Type B pancreatic cell (in vitro differentiated cells): ENCODE measurements at places on chromosomes 5 and 9. TPM values are rescaled to one million over a fixed set of nuclear protein-coding genes. Genes with fewer than 3 reads are reported as not detected.

Gene CCDC171
- total RNA-seq: 1.5 and 7.4 TPM in 2 replicates

Gene SLF1
- total RNA-seq: 6.5 and 17.5 TPM in 2 replicates

DNA sequence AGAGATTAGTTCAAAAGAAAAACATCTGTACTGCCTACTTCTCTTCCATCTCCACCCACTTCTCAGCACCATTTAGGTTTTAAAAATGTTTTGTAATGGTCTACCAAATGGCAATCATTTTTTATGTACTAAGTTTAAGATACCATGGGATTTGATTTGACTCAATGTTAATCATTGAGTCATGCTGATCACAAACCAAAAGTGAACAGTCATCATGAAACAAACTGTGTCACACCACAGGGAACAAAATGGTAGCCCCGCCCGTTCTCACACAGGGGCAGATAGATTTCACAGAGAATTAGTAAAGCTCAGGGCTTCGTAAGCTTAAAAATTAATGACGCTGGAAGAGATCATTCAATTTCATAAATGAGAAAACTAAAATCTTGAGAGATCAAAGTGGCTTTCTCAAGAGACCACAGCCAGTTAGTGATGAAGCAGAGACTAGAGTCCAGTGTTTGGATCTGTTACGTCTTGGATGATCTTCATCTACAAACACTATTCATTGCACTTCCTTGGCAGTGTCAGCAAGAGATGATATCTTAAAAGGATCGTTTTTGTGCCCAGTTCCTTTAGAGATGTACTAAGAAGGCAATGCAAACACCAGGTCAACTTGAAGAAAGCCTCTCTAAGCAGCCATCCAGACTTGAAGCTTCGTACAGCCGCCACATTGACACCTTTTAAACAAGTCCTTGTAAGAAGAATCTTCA, 33.9 kb upstream of the TRIO start:
- peaks cover 5% of the 10 kb centered on the region for H3K27me3 ChIP-seq
- H3K4me1 ChIP-seq: peaks cover 4% of the 10 kb centered on the region
- DNase-seq: no peak
- no peaks in the 10 kb centered on the region for H3K36me3 ChIP-seq
- H3K27ac ChIP-seq: no peak overlapping the region

DNA sequence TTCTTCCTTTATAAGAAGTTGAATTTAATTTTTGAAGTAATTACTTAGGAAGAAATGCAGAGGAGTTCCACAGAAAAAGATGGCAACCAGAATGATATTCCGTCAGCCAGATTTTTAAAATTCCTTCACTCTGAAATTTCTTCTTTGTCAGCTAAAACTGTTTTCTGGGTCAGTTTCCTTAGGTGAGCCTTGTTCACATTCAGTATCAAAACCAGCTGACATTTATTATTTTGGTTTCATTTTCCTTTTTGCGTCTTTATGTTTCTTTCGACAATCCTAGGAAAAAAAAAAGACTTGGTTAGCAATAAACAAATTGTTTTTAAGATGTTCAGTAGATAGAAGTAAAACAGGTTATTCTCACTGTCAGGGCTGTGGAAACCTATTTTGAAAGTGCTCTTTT, 4.1 kb upstream of the IARS1 start:
- no peak overlapping the region for H3K4me3 ChIP-seq
- peaks cover 12% of the 10 kb centered on the region for H3K36me3 ChIP-seq
- H3K27me3 ChIP-seq: no peaks in the 10 kb centered on the region
- peaks cover 23% of the 10 kb centered on the region for H3K4me1 ChIP-seq
- no peak overlapping the region for H3K27ac ChIP-seq
- DNase-seq: no peak

DNA sequence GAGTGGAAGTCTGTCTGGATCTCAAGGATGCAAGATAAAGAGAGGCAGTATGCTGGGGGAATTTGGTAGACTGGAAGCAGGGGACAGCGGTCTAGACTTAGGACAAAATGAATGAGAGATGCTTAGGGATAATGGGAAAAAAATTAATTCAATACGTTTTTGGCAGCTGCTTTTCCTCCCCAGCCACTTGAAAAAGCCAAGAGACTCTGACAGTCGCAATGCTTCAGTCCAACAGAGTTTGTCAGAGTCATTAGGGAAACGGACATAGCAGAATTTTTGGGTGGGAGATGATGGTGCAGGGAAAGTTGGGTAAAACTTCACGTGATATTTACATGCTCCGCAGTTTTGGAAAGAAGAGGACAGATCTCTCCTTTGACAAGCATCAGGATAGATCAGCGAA, 129.7 kb downstream of the GOLPH3 start:
- no peaks in the 10 kb centered on the region for H3K4me1 ChIP-seq
- H3K36me3 ChIP-seq: no peaks in the 10 kb centered on the region
- H3K27ac ChIP-seq: no peak overlapping the region
- no peak overlapping the region for H3K4me3 ChIP-seq
- H3K27me3 ChIP-seq: peaks cover 4% of the 10 kb centered on the region

- peak overlapping the region; percentile 62 for H3K27ac ChIP-seq
- no peaks in the 10 kb centered on the region for H3K27me3 ChIP-seq
- no peak for DNase-seq
Measured at GRCh38 chr5:96198356-96199058, 234.5 kb downstream of the PCSK1 start.

DNA sequence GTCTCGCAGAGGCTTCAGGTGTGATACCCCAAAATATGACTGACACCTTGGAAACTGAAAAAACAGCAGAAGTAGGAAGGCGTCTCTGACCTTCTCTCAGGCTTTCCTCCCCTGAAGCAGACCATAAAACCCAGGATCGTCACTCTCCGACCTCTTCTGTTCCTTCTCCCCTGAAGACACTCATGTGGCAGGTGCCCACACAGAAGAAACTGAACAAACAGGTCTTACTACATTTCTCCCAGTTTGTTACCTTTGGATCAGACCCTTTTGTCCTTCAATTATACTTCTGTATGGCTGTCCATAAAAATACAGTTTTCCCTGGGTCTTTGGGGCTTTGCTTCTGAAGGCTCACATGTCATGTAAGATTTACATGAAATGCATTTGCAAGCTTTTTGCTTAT, 10.3 kb upstream of the PRUNE2 start:
- H3K4me1 ChIP-seq: no peaks in the 10 kb centered on the region
- H3K27me3 ChIP-seq: peaks cover 58% of the 10 kb centered on the region
- no peak overlapping the region for H3K4me3 ChIP-seq

Gene SYNPO
- 2.8 and 24.5 TPM in 2 replicates for total RNA-seq

Gene PTPN3
- 4.9 and 8.1 TPM in 2 replicates for total RNA-seq

GRCh38 chr9:100499460-100499859, 26.5 kb downstream of the TMEFF1 start:
- no peak overlapping the region for H3K27ac ChIP-seq
- H3K4me1 ChIP-seq: peaks cover 9% of the 10 kb centered on the region
- no peak overlapping the region for H3K4me3 ChIP-seq
- no peak for DNase-seq
- H3K36me3 ChIP-seq: peaks cover 24% of the 10 kb centered on the region
- no peaks in the 10 kb centered on the region for H3K27me3 ChIP-seq

DNA sequence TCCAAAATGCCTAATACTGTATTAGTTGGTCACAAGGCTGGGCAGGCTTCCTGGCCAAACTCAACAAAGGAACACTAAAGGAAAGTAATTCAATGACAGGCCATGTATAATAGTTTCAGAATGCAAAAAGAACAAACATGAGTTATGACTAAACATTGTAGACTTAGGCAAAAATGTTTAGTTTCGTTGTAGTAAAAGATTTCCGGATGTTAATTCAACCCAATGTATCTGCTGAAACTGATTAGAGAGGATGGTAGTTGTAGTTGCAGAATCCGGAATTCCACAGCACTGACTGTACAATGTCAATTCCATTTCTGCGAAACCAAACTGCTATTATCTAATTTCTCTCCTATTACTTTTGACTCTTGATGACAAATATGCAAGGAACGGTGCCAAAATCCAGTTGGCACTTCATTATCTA, 117.9 kb upstream of the FST start:
- H3K27ac ChIP-seq: no peak overlapping the region
- DNase-seq: no peak
- H3K4me1 ChIP-seq: no peaks in the 10 kb centered on the region
- no peaks in the 10 kb centered on the region for H3K36me3 ChIP-seq
- no peaks in the 10 kb centered on the region for H3K27me3 ChIP-seq

Gene CRHBP
- total RNA-seq: 0.14 and 0.87 TPM in 2 replicates

DNA sequence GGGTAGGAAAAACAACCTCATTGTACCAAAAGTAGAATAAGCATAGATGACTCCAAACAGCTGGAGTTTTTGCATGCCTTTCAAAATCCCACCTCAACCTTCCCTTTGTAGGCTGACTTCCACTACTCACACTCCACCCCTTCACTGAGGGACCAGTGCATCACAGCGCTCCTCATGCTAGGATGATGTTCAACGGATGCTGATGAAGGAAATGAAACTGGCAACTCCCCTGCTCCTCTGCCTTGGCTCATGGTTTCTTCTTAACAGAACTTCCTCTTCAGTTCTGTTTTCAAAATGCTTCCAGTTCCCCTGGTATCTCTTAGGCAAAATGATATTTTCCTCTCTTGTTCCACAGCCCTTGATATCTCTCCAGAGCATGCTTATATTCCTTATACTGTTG, 29.0 kb downstream of the LIFR start:
- H3K27me3 ChIP-seq: no peaks in the 10 kb centered on the region
- H3K4me3 ChIP-seq: no peak overlapping the region
- peaks cover 15% of the 10 kb centered on the region for H3K36me3 ChIP-seq
- H3K27ac ChIP-seq: no peak overlapping the region
- peaks cover 7% of the 10 kb centered on the region for H3K4me1 ChIP-seq

GRCh38 chr9:136572003-136572827, 26.4 kb upstream of the NOTCH1 start:
- no peak for DNase-seq
- no peaks in the 10 kb centered on the region for H3K36me3 ChIP-seq
- H3K27ac ChIP-seq: peak overlapping the region; percentile 92

DNA sequence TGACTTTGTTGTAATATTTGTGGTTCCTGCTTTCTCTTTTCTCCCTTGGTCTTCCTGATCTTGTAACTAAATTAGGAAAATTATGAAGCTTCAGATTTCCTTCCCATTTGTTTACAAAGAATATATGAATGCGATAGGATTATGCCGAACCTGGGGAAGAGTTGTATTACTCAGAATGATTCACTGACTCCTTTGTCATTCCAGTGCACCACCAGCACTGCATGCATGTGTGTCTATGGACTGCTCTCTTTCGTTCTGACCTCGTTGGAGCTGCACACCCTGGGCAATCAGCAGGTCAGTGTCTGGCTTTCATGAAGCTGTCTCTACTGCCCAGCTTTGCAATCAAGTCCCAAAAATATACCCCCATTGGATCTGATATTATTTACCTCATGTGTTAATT, 25.5 kb downstream of the NUP188 start:
- no peaks in the 10 kb centered on the region for H3K27me3 ChIP-seq
- H3K4me1 ChIP-seq: no peaks in the 10 kb centered on the region
- no peak overlapping the region for H3K4me3 ChIP-seq
- DNase-seq: no peak

Gene PALM2AKAP2
- total RNA-seq: 4.2 and 24.4 TPM in 2 replicates

DNA sequence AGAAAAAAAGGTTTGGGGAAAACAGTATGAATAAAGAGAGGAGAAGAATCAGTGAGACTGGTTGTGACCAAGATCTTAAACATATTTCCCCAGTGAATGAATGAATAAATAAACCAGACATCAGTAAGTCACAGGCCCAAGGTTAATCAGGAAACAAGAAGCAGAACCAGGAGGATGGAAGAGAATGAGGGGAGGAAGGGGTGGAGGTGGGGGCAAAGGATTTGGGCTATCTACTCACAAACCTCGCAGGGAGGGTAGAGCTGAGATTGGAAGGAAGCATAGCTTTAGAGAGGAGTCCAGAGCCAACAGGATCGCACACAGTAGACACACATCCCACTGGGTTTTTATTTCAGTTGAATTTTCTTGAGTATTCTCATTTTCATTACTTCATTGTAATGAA, 47.7 kb upstream of the RICTOR start:
- no peaks in the 10 kb centered on the region for H3K36me3 ChIP-seq
- DNase-seq: no peak
- H3K4me3 ChIP-seq: no peak overlapping the region
- H3K4me1 ChIP-seq: no peaks in the 10 kb centered on the region
- no peak overlapping the region for H3K27ac ChIP-seq
- H3K27me3 ChIP-seq: peaks cover 6% of the 10 kb centered on the region

Gene LHFPL2
- 17.9 and 35.3 TPM in 2 replicates for total RNA-seq

DNA sequence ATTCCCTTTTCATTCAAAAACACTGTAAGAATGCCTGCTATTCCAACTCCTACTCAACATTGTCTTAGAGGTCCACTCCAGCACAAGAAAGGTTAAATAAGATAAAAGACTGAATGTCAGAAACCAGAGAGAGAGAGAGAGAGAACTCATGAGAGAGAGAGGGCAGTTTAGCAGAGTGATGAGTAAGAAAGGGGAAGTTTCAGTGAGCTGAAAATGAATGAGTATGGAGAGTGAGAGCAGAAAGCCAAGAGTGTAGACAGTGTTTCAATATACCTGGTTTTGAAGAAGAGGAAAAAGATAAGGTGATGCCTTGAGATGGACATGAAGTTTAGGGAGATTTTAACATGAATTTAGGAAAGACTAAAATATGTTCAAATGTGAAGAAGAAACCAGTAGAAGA, 528.0 kb upstream of the SEMA6A start:
- H3K27me3 ChIP-seq: no peaks in the 10 kb centered on the region
- H3K4me3 ChIP-seq: no peak overlapping the region
- peaks cover 21% of the 10 kb centered on the region for H3K4me1 ChIP-seq

DNA sequence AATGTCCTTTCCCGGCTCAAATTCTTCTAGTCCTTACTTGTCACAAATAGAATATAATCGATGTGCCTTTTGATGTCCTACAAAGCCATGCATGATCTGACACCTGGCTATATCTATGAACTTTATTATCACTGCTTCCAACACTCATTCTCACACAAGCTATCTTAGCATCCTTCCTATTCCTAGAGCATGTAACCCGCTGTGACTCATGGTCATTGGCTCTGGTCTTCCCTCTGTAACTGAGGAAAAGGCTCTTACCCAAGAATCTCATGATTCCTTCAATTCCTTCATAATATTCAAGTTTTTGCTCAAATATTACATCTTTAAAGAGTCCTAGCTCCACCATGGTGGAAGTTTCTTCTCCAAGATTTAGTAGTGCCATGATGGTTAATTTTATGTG, 480.0 kb upstream of the PAPPA start:
- DNase-seq: no peak
- H3K4me3 ChIP-seq: no peak overlapping the region
- peak overlapping the region; percentile 87 for H3K27ac ChIP-seq
- peaks cover 3% of the 10 kb centered on the region for H3K27me3 ChIP-seq
- peaks cover 8% of the 10 kb centered on the region for H3K4me1 ChIP-seq

Gene CLINT1
- total RNA-seq: 81.8 and 88.8 TPM in 2 replicates

- no peak overlapping the region for H3K4me3 ChIP-seq
- no peaks in the 10 kb centered on the region for H3K36me3 ChIP-seq
- peaks cover 6% of the 10 kb centered on the region for H3K4me1 ChIP-seq
- H3K27me3 ChIP-seq: peaks cover 5% of the 10 kb centered on the region
- DNase-seq: no peak
- no peak overlapping the region for H3K27ac ChIP-seq
Measured at GRCh38 chr9:99027443-99027842, 77.5 kb upstream of the TGFBR1 start.

- H3K27ac ChIP-seq: no peak overlapping the region
- DNase-seq: no peak
- H3K4me1 ChIP-seq: no peaks in the 10 kb centered on the region
- H3K27me3 ChIP-seq: no peaks in the 10 kb centered on the region
- H3K36me3 ChIP-seq: no peaks in the 10 kb centered on the region
- no peak overlapping the region for H3K4me3 ChIP-seq
Measured at GRCh38 chr9:79387101-79387835, 184.5 kb upstream of the TLE4 start.

- peaks cover 1% of the 10 kb centered on the region for H3K27me3 ChIP-seq
- H3K4me1 ChIP-seq: peaks cover 11% of the 10 kb centered on the region
- no peak overlapping the region for H3K4me3 ChIP-seq
- DNase-seq: no peak
- H3K27ac ChIP-seq: no peak overlapping the region
Measured at GRCh38 chr5:142626099-142626498, 59.8 kb downstream of the FGF1 start.
